ENCODE measurements at places on chromosomes 4 and X.
A peak's percentile ranks its signal among the peaks of the same experiment; 100 is the strongest.

DNA sequence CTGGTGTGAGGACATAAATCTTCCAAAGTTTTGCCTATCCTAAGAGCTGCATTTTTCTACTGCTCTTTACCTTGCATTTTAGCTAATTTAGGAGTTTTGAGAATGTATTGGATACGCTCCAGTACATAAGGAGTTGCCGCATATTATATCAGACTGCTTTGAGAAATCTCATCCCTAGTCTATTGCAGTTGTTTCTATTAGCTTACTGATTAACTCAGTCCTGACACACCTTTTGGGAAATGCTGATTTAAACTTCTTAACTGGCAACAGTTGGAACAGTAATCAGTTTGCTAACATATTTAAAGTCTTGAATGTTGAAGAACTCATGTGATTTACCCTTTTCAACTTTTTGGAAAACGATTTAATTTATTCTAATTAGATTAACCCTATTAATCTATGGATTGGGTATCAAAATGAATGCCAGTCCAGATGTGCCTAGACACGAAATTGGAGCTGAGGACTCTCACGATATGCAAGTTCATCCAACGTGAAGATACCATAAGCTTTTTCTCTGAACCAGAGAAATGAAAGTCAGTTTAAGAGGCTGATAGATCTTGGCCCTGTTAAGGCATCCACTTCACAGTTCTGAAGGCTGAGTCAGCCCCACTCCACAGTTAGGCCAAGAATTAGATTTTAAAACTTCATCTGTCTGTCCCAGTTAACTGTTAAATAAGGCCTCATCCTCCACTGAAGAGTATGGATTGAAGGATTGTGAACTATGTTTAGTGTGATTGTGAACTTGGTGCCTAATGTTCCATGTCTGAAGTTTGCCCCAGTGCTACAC, 90.0 kb downstream of the MAOA start:
- no peak for DNase-seq

GRCh38 chrX:119816300-119816699, 24.9 kb upstream of the RPL39 start:
- DNase-seq, result no peak

DNA sequence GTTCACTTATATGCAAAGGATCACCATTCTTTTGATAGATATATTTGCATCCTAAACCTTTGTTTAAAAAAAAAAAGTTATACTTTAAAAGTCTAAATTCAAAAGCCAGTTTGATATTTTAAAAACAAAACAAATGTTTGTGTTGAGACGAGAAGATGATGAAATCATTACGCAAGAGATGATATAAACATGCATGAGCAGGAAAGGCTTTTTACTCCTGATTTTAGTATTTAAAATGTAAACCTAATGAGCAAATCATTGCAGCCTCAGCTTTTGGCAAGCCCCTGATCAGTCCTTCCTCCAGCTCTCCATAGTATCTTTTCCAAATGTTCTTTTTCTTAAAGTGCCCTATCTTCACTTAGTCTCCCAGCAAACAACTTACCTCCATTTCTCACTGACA, 115.6 kb downstream of the ARAP2 start:
- DNase-seq, result no peak

GRCh38 chr4:45409536-45409935, 683.2 kb upstream of the GNPDA2 start:
- no peak for DNase-seq

GRCh38 chr4:1329408-1330371, 17.3 kb upstream of the UVSSA start:
- DNase-seq, result no peak

- DNase-seq, result peak; percentile 55
Observed at GRCh38 chr4:171812665-171813525, at the start of gene GALNTL6. Gene GALNTL6 (plus strand): TSS chr4:171813404.

GRCh38 chr4:178165251-178165950, 723.2 kb upstream of the AGA start:
- no peak for DNase-seq

DNA sequence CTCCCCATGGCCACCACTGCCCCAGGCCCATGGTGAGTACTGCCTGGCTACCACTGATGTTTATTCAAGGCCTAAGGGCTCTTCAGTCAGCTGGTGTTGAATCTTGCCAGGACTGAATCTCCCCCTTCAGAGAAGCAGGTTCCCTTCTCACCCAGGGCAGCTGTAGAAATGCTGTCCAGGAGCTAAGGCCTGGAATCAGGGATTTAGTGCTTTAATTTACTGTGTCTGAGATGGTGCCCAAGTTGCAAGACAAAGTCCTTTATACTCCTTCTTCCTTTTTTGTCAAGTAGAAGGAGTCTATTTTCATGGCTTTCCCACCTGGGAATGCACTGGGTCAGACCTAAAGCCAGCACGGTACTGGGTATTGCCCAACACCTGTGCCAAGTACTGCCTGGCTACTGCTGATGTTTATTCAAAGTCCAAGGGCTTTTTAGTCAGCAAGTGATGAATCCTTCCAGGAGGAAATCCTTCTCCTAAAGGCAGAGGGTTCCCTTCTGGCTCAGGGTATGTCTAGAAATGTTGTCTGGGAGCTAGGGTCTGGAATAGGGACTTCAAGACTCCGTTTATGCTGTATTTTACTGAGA, 117.6 kb upstream of the ATOH1 start:
- no peak for DNase-seq

DNA sequence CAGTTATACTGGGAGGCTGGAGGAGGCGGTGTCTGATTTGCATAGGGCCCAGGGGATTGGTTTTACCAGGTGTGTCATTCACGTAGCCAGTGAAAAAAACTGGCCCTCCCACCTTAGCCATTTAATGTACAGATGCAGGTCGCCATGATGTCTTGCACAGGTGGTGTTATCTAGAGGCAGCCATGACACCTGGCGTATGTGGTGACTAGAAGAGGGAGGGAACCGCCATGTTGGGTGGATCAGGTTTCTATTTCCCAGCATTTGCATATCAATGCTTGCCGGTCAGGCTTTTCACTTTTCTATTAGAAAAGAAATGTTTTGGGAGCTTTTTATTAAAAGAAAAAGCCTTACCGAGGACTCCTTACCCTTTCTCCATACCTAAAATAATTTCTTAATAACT, 523.4 kb downstream of the ADGRL3 start:
- DNase-seq, result no peak

DNA sequence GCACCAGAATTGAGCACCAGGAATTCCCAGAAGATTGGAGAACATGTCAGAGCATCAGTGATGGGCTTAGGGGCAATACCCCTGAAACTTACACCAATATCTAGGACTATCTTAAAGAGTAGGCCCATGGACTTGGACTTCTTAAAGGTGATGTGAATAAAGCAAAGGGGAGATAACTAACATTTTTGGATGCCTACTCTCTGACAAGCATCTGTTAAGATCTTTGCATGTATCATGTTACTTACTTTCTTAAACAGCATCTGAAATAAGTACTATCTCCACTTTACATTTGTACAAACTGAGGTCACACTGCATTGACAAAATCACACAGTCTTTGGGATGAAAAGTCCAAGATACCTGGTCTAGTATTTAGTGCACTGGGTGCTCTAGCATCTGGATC, 258.6 kb upstream of the ARSJ start:
- DNase-seq, result no peak

- DNase-seq, result no peak
Observed at GRCh38 chr4:2565533-2565932, 29.1 kb downstream of the FAM193A start.

DNA sequence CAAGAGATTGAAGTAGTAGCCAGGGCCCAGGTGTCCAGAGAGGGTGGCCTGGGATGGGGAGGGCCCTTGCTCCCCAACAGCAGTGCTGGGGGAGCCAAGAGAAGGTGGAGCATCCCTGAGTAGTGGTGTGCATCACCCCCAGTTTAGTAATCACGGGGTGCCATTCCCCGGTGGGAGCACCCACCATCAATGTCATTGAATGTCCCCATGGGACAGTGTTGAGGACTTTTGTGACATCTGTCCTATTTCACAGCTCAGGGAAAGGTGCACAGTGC, 4.4 kb upstream of the CPZ start:
- DNase-seq, result no peak

GRCh38 chr4:70946939-70947338, 44.8 kb downstream of the MOB1B start:
- DNase-seq, result no peak

DNA sequence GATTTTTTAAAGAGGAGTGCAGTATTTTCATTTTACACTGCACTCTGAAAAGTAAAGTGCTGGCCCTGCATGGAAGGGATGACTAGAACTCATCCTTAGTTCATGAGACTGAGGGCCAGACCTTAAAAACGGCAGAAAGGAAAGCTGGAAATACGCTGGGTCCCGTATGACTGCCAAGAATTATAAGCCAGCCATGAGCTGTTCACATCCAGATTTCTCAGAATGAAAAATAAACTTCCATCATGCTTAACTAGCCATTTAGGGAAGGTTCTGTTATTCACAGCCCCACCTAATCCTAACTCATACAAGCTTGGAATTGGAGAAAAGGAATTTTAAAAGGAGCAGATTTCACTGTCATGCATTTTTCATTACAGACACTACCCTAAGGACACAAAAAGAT, 894.4 kb downstream of the FAT4 start:
- DNase-seq, result no peak

GRCh38 chr4:54445866-54446265, 211.9 kb upstream of the KIT start:
- DNase-seq, result no peak

GRCh38 chrX:151713849-151714248, 2.0 kb upstream of the FATE1 start:
- DNase-seq, result no peak

DNA sequence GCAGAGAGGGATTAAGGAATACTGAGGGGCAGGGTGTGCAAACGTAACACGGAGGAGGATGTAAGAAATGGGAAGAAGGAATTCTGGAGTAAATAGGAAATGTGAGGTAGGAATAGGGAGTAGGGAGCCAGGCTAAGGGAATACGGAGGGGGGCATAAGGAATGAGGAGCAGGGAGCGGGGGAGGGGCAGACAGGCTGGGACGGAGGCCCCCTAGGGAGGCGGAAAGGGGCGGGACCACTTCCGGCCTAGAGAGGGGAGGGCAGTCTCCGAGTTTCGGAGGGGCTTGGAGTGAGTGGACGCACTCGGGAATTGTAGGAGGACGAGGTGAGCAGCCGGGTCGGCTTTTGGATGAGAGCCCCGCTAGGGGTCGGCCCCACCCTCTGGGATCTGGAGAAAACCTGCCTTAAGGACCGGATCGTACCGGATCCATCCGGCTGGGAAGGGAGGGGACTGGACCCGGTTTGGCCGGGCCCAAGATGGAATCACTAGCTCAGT, 612 bp downstream of the MAGED2 start:
- DNase-seq, result peak; percentile 67

DNA sequence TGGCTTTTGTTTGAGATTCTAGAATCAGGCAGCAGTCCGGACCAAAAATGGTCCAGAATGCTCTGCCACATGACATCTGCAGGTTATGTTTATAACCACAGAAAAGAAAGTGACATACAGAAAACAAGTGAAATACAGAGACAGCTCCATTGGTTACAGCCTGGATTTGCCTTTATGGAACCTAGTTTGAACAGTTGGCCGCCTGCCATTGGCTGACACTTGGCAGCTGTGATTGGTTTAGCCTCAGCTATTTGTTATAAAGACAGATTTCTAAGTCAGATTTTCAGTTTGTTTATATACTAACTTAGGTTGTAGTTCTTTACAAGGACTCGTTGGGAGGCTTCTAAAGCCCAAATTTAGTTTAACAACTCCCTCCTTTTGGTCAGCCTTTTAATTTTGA, 40.8 kb upstream of the IL9R start:
- DNase-seq, result no peak

DNA sequence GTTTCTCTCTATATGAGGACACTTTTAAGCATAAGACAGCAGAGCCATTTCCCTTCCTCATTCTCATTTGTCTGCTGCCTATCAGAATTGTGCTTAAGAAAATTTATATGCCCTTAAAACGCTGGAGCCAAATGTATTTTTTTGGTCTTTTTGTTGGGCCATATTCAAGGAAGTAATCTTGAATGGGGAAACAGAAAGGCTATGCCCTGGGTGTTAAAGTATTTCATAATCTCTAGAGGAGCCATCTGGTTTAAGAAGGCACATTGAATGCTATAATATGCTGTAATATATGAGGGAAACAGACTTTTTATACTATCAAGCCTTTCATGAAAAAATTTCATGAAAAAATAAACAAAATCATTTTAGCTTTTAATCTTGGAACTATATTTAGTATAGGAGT, 4.3 kb downstream of the DMD start:
- no peak for DNase-seq

DNA sequence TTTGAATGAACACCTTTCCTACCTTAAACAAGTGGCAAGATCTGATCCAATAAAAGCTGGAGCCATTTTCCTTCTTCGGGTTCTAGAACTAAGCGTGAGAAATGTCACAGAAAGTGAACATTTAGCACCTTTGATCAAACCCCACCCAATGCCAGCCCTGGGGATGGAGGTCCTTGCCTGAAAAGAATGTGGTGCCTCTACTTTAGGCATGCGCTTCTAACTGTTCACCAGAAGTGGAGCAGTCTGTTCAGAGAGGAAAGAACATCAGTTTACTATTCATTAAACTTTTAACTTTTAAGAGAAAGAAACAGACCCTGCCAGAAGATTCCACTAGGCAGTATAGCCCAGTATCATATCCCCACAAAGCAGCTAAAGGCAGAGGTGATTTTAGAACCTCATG, 75.9 kb downstream of the INTS12 start:
- no peak for DNase-seq

DNA sequence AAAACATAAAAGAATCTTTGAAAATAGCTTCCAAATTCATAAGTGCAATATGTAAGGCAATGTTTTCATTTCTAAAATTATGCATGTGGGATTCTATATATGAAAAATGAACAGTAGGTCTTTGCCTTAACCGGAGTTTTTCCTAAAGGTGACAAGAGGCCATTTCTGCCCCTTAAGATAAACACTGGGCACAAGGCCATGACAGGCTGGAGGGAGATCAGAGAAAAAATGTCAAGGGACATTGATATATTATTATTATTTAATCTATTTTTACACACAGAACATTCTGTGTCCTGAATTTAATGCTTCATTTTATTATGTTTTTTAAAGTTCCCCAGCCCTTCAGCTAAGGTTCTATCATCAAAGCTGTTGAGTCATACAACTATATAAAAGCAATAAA, 118.8 kb downstream of the CHM start:
- no peak for DNase-seq

GRCh38 chr4:47531954-47532321, 46.9 kb downstream of the ATP10D start:
- no peak for DNase-seq

- DNase-seq, result peak; percentile 22
Observed at GRCh38 chr4:152696764-152697261, 17.0 kb upstream of the TMEM154 start.

- no peak for DNase-seq
Observed at GRCh38 chr4:6338951-6339817, 69.5 kb downstream of the WFS1 start.

GRCh38 chr4:134624365-134624764, 422.8 kb upstream of the PABPC4L start:
- DNase-seq, result no peak

GRCh38 chrX:65502618-65503017, 32.0 kb downstream of the LAS1L start:
- DNase-seq, result no peak

- no peak for DNase-seq
Observed at GRCh38 chr4:188934320-188934962, 795.2 kb downstream of the TRIML1 start.

GRCh38 chr4:5812506-5813229, 80.2 kb downstream of the CRMP1 start:
- no peak for DNase-seq

- DNase-seq, result no peak
Observed at GRCh38 chrX:110406822-110407221, 48.2 kb downstream of the RTL9 start.
